RWPE1 (cell line): ENCODE measurements at places on chromosomes 16 and 17.

- no peak for DNase-seq
Observed at GRCh38 chr17:556431-556995, 158.1 kb downstream of the VPS53 start.

GRCh38 chr17:30947796-30948195, 23.0 kb upstream of the RNF135 start:
- DNase-seq: no peak

DNA sequence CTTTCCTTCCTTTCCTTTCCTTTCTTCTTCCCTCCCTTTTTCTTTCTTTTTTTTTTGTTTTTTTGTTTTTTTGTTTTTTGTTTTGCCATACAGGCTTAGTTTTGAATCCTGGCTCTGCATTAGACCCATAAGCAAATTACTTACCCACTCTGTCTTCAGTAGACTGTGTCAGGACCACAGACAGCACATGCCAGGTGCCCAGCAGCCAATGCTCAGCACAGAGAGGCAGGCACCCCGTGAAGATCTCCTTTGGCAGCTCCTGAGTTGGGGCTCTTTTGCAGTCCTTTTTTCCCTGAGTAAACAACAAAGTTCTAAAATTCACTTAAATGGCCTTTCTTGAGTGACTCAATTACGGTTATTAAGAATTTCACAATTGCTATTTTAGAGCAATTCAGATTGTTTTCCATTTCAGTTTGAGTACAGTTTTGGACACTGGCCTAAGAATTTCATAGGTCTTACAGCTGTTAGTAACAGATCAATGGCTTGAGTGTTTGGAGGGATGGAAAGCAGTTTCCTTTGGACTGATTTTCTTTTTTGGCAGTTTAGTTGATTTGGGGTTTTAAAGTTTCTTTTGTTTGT, 26.2 kb upstream of the SLC5A11 start:
- no peak for DNase-seq

GRCh38 chr17:51161541-51161940, 4.7 kb upstream of the NME2 start:
- DNase-seq: no peak

- DNase-seq: no peak
Observed at GRCh38 chr17:68048996-68049395, 13.5 kb downstream of the KPNA2 start.

- peak; percentile 92 for DNase-seq
Observed at GRCh38 chr17:62819511-62820221, 11.6 kb upstream of the MARCHF10 start.

- DNase-seq: no peak
Observed at GRCh38 chr16:61366006-61366405, 670.2 kb downstream of the CDH8 start.

GRCh38 chr17:34384271-34384670, 21.2 kb upstream of the CCL1 start:
- no peak for DNase-seq

DNA sequence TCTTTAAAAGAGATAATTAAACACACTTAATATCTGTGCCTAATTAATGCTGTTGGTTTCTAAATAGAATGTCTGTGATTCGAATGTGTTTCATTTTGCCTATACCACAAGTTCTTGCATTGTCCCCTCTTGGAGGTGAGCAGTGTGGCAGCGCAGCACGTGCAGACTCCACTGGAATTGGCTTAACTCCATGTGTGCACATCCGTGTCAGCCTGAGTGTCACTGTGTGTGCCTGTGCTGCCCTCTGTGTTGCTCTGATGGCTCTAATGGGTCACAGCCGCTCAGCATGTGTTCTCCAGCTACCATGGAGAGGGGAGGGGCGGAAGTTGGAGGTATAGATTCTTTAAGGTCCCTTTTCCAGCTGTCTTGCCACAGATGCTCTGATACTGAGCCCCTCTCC, 226.6 kb downstream of the SPECC1 start:
- DNase-seq: no peak

- DNase-seq: no peak
Observed at GRCh38 chr17:41666237-41666641, 22.4 kb upstream of the EIF1 start.

DNA sequence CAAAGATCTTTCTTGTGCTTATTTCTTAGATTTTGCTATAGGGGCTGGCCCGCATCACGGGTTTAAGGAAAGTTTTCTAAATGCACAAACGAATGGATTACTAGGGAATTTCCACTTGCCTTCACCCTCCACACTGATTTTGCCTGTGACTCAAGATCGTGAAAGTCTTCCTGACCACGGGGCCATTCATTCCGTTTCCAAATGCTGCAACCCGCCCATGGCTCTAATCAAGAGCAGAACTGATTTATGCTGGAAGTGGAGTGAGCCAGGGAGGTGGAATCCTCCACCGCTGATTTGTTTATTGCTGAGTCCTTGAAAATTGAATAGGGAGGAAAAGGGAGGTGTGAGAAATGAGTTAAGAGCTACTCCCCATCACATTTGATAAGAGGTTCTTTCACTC, 52.4 kb downstream of the CA10 start:
- no peak for DNase-seq

GRCh38 chr16:30533748-30534367, 800 bp downstream of the ZNF747 start:
- DNase-seq: peak; percentile 11

DNA sequence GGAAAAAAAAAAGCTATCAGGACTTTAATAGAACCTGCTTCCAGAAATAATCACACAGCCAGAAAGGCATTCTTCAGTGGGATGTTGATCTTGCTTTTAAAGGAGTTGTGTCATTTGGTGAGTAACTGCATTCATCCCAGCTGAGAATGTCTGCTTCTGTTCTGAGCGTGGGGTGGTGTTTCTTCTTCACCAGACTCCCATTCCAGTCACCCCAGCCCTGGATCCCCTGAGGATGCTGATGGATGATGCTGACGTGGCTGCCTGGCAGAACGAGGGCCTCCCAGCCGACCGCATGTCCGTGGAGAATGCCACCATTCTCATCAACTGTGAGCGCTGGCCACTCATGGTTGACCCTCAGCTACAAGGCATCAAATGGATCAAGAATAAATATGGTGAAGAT, 122.5 kb downstream of the ZNF18 start:
- no peak for DNase-seq

- no peak for DNase-seq
Observed at GRCh38 chr16:80330803-80331202, 210.0 kb upstream of the DYNLRB2 start.

- DNase-seq: no peak
Observed at GRCh38 chr16:56399047-56399446, 26.3 kb downstream of the AMFR start.

DNA sequence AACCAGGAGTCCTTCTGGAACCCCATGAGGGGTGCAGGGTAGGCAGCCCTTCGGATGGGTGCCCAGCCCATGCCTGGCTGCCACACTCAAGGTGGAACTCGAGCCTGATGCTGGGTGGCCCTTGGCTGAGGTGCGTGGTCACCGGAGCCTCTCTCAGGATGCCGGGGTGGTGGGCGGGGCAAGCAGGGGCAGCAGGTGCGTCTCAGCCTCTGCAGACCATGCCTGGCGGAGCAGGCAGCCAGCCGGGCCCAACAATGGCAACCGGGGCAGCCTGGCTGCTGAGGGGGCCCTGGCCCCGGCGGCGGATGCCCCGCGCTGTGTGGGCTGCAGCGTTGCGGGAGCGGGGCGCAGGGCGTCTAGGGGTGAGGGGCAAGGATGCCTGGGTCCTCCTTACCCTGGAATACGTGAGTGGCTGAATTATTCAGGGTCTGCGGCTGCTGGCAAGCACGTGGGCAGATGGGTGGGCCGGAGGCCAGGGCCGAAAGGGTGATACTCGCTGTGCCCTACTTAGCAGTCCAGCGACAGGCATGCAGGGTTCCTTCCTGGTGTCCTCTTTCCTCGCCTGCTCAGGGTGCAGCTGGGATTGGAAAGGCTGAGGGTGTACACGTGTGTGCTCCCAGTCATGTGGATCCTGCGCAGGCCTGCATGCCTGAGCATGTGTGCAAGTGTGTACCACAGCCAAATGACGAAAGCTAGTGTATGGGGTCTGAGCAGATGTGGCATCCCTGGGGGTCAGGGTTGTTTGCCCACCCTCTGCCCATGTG, 14.6 kb downstream of the MYO15A start:
- DNase-seq: no peak

DNA sequence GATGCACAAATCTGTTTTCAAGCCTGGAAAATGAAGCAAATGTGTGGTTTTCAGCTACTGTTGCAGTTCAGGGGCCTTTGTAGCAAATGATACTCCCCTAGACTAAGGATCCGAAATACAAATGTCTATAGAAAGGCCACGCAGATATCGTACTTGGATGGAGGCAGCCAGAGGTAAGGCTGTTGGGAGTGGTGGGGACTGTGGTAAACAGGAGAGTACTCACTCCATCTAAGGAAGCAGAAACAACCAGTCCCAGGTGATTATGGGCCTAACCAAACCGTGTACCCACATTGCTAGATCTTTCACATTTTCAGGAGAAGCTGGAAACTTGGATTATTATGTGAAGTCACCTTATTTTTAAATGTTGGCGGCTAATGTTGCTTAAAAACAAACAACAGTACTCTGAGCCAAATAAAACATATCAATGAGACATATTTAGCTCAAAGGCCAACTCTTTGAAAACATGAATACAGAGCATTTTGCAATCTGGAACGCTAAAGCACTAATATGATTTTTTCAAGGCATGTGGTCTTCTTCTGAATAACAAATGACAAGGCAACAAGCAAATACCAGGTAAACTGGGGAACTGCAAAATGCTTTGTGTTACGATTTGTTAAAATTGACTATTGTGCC, 110.1 kb downstream of the YPEL2 start:
- no peak for DNase-seq

DNA sequence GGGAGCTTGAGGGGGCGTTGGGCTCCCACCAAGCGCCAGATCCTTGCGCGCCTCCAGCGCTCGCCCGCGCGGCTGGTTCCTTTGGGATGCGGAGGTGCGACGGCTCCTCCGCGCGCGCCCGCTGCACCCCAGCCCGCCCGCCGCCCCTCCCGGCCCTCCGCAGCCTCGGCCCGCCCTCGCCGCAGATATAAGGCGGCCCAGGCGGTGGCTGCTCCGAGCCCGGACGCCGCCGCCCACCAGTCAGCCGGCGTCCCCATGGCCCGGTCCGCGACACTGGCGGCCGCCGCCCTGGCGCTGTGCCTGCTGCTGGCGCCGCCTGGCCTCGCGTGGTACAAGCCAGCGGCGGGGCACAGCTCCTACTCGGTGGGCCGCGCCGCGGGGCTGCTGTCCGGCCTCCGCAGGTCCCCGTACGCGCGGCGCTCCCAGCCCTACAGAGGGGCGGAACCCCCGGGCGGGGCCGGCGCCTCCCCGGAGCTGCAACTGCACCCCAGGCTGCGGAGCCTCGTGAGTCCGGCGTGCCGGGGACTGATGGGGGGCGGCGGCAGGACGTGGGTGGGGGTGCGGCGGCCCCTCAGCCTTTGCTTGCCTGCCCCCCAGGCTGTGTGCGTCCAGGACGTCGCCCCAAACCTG, at the start of gene NPB:
Gene NPB, plus strand, starts transcription at position 216 of the 630 bp plus-strand sequence. Its CDS starts 40 bp downstream, at position 256.
- no peak for DNase-seq

DNA sequence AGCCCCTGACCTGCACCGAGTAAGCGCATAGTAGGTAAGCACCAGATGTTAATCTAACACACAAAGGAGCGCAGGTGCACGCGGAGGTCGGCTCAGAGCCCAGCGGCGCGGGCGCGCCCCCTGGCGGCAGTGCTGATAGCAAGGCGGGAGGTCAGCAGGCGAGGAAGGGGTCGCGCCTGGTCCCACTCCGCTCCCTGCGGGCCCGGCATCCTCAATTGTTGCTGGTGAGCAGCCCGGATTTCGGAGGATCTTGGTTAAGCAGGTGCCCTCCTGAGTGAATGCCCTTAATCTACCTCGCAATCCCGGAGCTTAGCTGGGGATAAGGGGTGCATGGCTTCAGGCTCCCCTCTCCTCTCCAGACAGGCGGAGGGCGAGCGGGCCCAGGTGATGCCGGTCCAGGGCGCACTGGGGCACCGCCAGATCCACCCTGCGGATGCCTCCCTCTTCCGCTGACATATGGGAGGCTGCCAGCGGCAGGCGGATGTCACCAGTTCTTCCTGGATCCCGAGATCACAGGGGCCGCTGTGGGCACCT, 4.0 kb upstream of the WNT3 start:
- DNase-seq: no peak

DNA sequence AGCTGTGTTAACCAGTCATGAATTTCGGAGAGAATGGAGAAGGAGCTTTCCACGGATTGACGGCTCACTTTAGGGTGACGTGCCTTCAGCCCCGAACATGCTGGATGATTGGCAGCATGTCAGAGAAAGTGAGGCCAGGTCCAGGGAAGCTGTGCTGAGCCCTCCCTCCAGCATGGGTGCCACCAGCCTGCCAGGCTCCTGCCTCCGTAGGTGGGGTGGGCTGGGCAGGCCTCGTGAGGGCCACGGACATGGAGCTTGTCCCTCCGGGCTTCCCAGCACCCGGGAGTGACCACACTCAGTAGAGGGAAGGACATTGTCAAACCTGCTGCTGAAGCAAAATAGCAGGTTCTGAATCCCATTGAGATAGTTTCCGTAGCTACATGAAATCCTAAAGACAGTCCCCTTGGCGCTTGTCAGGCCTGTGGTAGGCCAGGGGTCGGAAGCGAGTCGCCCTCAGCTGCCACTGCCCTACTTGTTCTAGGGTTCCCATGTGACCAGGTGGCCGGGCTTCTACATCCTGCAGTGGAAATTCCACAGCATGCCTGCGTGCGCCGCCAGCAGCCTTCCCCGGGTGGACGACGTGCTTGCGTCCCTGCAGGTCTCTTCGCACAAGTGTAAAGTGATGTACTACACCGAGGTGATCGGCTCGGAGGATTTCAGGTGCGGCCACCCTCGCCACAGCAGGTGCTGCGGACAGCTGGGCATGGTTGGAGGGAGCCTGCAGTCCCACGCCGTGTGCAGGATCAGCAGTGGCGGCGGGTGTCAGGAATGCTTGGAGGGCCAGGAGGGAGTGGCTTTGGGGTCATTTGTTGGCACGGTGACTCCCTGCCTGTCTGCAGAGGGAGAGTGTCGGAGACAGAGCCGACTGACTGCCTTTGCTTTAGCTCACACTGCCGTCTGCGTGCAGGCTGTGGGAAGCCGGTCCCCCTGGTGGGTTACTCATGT, 72.3 kb downstream of the SEC14L1 start:
- no peak for DNase-seq

DNA sequence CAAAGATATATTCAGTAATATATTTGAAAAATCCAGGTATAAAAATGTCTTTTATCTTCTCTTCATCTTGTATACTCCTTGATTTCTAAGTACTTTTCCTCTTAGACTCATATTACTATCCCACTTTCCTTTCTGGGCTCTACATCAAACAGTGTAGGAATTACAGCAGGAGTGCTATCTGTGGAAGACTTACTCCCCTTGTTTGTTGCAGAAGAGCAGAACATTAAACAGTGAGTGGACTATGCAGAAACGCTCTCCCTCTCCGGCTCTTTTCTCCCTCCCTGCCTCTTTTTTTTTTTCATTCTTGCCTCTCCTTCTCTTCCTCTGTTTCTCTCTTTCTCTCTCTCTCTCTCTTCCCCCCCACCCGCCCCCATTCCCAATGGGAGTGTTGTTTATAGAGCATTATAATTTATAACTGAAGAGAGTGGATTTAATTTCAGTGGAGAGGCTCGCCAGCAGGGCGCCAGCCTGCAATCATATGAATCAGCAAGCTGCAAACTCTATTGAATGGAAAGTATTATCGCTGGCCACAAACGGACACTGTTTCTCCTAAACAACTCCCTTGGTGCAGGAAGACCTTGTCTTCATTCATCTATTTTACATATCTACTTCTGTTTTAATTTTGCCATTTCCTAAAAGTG, 242.3 kb upstream of the TBX2 start:
- no peak for DNase-seq
